ENCODE measurements at places on chromosomes 7 and 10. TPM values are rescaled to one million over a fixed set of nuclear protein-coding genes. Genes with fewer than 3 reads are reported as not detected.

NKX6-2 gene
- total RNA-seq = not detected

SKIDA1 gene
- 0.34 TPM for total RNA-seq

PILRA gene
- 1.8 TPM for total RNA-seq

NACAD gene
- 0.05 TPM for total RNA-seq

GET4 gene
- total RNA-seq = 44.8 TPM

KCNH2 gene
- total RNA-seq = 9.7 TPM

DNA sequence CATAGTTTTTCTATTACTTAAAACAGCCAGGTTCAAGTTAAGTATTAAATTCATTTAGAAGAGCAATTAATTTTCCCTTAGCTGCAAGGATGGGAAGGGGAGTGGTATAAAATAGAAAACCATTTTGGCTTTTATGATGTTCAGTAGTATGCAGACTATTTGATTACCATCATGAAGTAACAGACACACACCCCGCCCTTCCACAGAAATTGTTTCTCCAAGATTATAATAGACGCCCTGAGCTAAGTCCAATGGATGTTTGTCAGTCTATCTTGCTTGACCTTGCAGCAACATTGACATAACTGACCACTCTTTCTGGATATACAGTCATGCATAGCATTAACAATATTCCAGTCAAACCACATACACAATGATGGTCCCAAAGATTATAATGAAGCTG, 42.3 kb downstream of the CPEB3 start:
- DNase-seq = no peak

DNA sequence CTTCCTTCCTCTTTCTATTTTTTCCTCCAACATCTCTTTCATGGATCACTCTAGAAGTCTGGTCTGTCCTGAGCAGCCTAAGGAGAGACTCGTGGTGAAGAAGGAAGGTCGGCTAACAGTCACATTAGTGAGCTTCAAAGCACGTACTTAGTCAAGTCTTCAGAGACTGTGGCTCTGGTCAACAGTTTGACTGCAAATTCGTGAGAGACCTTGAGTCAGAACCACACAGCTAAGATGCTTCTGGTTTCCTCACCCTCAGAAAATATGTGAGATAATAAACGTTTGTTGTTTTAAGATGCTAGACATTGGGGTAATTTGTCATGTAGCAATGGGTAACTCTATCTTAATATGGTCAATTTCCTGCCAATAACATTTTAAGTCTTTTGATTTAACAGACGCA, 126.2 kb upstream of the LRRN3 start:
- no peak for DNase-seq

DNA sequence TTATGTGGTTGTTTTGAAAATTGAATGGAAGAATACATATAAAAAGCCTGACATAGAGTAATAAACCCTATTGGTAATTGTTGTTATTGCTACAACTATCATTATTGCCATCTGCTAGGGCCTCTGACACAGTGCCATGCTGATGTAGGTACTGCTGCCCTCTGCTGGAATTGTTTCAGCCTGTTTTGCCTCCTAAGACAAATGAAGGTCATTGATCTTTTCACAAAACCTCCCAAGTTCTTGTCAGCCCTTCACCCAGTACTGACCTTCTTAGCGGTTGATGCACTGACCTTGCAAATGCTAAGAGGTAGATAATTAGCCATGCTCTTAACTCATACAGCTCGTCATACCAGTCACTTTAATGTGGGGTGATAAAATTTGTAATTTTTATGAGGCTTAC, 975.2 kb downstream of the SORCS1 start:
- no peak for DNase-seq

DNA sequence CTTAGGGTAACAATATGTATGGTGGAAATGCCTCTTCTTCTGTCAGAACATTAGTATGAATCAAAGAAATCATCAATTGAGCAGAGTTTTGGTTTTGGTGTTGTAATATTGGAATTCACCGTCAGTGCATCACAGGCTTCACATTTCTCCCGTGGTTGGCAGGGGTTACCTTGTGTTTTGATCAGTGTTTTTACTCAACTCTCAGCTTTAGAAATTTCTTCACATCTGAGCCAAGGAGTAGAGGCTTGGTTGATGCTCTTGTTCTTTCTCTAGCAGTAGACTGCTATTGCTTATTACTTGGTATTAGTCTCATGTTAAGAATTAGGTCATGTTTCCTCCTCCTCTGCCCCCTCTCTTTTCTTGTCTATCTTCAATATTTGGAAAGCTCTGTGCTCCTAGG, 188.8 kb upstream of the SMIM30 start:
- DNase-seq = no peak

- DNase-seq = no peak
Measured at GRCh38 chr10:8463853-8464252, 409.4 kb downstream of the GATA3 start.

DNA sequence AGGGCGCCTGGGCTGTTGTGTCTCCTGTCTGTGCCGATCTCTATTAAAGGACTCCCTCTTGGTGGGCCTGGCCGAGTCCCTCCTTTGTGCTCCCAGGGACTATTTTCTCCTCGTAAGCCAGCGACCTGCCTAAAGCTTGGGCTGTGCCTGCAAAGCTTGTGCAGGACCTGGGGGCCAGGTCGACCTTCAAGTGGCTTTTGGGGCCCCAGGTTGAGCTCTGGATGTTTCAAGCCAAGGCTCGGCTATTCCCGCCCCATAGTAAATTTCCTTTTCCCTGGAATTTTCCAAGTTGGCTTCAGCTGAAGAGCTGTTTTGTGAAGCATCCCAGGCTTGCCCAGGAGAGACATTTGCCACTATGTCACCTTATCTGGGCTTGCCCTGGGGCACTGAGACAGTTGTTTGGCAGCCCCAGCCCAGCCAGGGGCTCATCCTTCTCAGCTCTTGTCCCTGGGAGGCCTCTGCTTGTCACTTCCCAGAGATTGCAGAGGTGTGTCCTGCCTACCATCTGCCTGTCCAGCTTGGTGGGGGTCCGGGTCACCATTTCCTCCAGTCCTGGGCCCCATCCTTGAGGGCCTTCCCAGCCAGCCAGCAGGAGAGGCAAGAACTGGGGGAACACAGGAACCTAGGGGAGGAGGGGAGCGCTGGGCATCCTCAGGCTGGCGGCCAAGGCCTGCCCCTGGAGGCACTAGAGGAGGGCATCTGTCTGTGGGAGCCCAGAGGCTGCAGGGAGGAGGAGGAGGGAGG, 20.2 kb downstream of the ZMIZ2 start:
- DNase-seq = no peak

GRCh38 chr10:29533696-29534285, 101.0 kb downstream of the SVIL start:
- DNase-seq = no peak
